H4 (cell line): ENCODE measurements at places on chromosomes 11 and 22. TPM values are rescaled to one million over a fixed set of nuclear protein-coding genes. Genes with fewer than 3 reads are reported as not detected.

GRCh38 chr11:26780376-26781085 lies 58.7 kb upstream of the SLC5A12 start:
- no peak for DNase-seq

- no peak for DNase-seq
These were observed 89.7 kb downstream of the FAM76B start for GRCh38 chr11:95699631-95700470.

Gene KRTAP5-7
- total RNA-seq, result not detected in 2 replicates

Gene TRPM5
- not detected in 2 replicates for total RNA-seq

DNA sequence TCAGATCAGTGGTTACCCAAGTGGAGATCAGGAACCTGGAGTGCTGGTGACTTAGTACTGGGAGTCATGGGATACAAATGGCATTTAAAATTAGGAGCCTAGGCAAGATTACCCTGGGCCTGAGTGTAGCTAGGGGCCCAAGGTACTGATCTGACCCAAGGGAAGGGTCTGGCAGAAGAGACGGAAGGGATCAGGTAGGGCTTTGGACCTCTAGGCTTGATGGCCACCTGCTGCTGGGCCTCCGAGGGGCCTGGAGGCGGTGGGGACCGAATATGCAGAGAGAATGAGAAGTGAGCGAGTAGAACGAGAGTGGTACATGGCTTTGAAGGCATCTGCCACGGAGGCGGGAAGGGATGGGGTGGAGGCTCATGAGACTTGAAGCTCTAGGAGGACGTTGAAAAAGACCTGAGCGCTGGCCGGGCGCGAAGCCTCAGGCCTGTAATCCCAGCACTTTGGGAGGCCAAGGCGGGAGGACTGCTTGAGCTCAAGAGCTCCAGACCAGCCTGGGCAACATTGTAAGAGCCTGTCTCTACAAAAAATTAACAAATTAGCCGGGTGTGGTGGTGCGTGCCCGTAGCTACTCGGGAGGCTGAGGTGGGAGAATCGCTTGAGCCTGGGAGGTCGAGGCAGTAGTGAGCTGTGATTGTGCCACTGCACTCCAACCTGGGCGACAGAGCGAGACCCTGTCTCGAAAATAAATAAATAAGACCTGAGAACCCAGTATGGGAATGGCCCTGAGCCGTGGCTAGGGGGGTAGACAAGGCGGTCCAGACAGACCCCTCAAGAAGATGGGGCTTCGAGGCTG lies 563 bp upstream of the PPIL2 start:
- DNase-seq, result no peak

GRCh38 chr11:1931341-1932104 lies 12.0 kb downstream of the TNNT3 start:
- DNase-seq, result no peak
